ENCODE measurements at places on chromosomes 3 and 15.

DNA sequence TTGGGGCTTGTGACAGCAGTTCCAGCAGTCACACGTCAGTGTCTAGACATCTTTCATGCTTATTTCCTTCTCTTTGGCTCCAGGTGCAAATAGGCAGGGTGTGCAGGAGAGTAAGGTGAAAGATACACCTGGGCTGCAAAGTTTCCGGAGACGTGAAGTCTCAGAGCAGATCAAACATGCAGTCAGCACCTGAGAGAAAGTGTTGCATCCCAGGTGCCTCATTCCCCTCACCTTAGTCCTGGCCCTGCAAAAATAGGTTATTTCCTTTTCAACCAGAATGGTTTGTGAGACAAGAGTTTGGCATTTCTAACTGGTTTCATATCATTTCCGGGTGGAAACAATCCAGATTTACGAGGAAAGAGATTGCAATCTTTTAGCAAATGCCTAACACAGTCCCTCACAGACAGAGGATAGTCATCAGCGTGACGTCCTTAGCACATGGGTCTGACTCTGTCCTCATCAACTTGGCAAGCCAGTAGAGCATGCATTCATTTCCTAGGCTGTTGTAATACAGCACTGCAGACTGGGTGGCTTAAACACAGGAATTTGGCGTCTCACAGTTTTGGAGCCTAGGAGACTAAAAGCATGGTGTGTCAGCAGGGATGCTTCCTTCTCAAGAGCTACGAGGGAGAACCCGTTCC is 58.2 kb upstream of the ARRDC4 start:
- H3K4me3 ChIP-seq = no peak overlapping the region
- no peaks in the 10 kb centered on the region for H3K4me1 ChIP-seq
- DNase-seq = no peak
- H3K36me3 ChIP-seq = no peaks in the 10 kb centered on the region
- H3K27ac ChIP-seq = no peak overlapping the region

- H3K27ac ChIP-seq = peak overlapping the region; percentile 90
- no peak overlapping the region for H3K4me3 ChIP-seq
- H3K36me3 ChIP-seq = no peaks in the 10 kb centered on the region
- DNase-seq = peak; percentile 91
These were observed 61.0 kb downstream of the PGPEP1L start for GRCh38 chr15:98946301-98947255.

DNA sequence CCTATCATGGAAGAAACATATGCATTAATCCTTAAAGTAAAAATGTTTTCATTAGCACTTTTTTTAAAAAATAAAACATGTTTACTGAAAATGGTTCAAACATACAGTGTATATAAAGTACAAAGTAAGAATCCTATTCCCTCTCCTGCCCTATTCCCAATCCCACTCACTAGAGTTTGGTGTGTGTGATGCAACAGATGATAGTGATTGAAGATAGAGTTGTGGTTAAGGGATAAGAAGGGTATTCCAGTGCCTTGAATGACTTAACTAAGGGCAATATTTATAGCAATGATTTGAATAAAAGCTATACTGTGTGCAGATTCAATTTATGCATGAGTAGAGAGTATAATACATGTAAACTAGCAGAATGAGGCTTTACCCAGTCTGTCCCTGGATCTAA is 18.1 kb downstream of the ZNF280D start:
- H3K27me3 ChIP-seq = no peaks in the 10 kb centered on the region
- DNase-seq = no peak
- H3K27ac ChIP-seq = no peak overlapping the region
- no peak overlapping the region for H3K4me3 ChIP-seq
- no peaks in the 10 kb centered on the region for H3K4me1 ChIP-seq
- H3K36me3 ChIP-seq = no peaks in the 10 kb centered on the region

GRCh38 chr15:26771168-26771567 is 1.7 kb downstream of the GABRB3 start:
- H3K27me3 ChIP-seq = no peaks in the 10 kb centered on the region
- DNase-seq = no peak
- H3K27ac ChIP-seq = no peak overlapping the region

DNA sequence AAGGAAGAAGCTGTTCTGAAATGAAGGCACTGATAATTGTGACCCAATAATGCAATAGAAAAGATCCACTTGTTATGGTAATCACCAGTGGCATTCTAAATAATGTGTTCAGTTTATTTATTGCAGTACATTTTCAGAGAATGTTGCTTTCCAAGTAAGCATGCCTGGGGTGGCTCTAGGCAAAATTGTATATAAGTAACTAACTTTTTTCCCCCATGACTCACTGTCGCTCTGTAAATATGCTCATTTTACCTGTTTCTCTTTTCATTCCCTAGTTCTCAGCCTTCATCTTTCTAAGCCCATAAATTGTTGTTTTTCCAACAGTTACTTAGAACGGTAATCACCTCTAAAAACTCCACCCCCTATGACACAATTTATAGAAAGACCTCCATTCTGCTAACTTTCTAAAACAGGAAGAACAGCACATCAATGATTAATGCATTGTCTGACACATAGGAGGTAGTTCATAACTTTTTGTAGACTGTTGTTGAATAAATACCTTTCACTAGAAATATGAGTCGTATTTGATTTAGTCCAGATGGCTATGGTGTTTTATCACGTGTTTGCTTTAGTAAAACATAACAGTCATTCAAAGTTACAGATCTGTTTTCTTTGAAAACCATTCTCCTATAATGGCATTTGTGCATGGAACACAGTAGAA is 143.1 kb downstream of the LSAMP start:
- H3K27me3 ChIP-seq = no peaks in the 10 kb centered on the region
- no peak overlapping the region for H3K4me3 ChIP-seq
- no peaks in the 10 kb centered on the region for H3K36me3 ChIP-seq
- DNase-seq = no peak

Data from aorta (tissue), 5 donors.